ENCODE measurements at places on chromosomes 7 and 10. TPM values are rescaled to one million over a fixed set of nuclear protein-coding genes. Genes with fewer than 3 reads are reported as not detected.

The SPOCK2 gene
- total RNA-seq: 26.9 TPM

The SFXN4 gene
- 21.6 TPM for total RNA-seq

The CHCHD3 gene
- total RNA-seq: 60.7 TPM

The SPDYE8 gene
- under 0.01 TPM for total RNA-seq

The CFAP46 gene
- total RNA-seq: 2.0 TPM

The ANKRD1 gene
- not detected for total RNA-seq

The SEMA4G gene
- 6.5 TPM for total RNA-seq

The ZNF239 gene
- total RNA-seq: 27.3 TPM

The CRHR2 gene
- total RNA-seq: 0.41 TPM

The RNF148 gene
- total RNA-seq: 0.41 TPM

The SLC18A2 gene
- under 0.01 TPM for total RNA-seq

The FBXO24 gene
- 0.41 TPM for total RNA-seq

The CDC14C gene
- total RNA-seq: not detected

The PPP1R17 gene
- total RNA-seq: 2.9 TPM

The SGCE gene
- 69.7 TPM for total RNA-seq

The CYREN gene
- total RNA-seq: 9.8 TPM

The TAS2R5 gene
- total RNA-seq: 0.82 TPM

The BMPER gene
- 2.9 TPM for total RNA-seq

The NEURL1 gene
- 25.7 TPM for total RNA-seq

The VIPR2 gene
- 0.41 TPM for total RNA-seq

The MSMB gene
- not detected for total RNA-seq

The RADIL gene
- total RNA-seq: 3.3 TPM

The POMZP3 gene
- total RNA-seq: 4.5 TPM

The LRRC4 gene
- total RNA-seq: 13.9 TPM

The SUV39H2 gene
- total RNA-seq: 34.6 TPM

The EBF3 gene
- 0.82 TPM for total RNA-seq

The SCIN gene
- total RNA-seq: 1.6 TPM

The PTF1A gene
- total RNA-seq: 0.41 TPM

The GPR158 gene
- 9.0 TPM for total RNA-seq

The HTR7 gene
- 14.3 TPM for total RNA-seq

The CALCR gene
- under 0.01 TPM for total RNA-seq

The FAM241B gene
- total RNA-seq: 13.9 TPM

The GDF10 gene
- total RNA-seq: 6.5 TPM

The COL1A2 gene
- total RNA-seq: 84.4 TPM

The NME8 gene
- total RNA-seq: not detected

The SFTPA1 gene
- not detected for total RNA-seq
